ENCODE measurements at places on chromosomes 3 and 15.

- no peak for DNase-seq
These were observed 121.6 kb downstream of the TFG start for GRCh38 chr3:100830931-100831330.

DNA sequence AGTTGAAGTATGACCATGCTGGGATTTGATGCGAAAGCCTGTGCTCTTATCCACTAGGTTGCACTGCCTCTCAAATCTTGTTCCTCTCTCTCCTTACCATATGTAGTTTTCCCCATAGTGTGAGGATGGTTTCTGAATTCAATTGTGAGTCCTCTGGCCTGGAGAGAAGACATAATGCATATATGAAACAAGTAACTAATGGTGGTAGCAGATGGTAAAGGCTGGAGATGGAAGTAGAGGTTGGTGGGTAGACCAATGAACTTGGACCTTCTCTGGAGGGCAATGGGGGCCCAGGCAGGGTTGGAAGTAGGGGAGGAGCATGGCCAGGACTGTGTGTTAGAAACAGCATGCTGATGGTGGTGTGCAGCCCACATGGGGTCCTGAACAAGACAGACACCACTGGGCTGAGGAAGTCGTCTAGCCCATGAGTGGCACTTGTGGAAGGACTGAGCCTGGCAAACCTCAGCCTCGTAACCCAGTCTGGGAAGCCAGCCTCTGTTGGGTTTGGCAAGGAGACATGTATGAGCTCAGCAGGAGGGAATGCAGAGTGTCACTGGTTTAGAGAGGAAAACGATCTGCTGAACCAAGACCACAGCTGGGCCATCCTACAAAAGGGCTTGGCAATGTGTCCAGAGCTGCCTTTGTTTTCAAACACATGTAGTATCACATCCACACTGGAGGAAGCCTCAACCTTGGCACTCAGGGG lies 18.5 kb upstream of the LMCD1 start:
- DNase-seq = no peak

- no peak for DNase-seq
These were observed 86.9 kb upstream of the C15orf39 start for GRCh38 chr15:75114796-75115195.

DNA sequence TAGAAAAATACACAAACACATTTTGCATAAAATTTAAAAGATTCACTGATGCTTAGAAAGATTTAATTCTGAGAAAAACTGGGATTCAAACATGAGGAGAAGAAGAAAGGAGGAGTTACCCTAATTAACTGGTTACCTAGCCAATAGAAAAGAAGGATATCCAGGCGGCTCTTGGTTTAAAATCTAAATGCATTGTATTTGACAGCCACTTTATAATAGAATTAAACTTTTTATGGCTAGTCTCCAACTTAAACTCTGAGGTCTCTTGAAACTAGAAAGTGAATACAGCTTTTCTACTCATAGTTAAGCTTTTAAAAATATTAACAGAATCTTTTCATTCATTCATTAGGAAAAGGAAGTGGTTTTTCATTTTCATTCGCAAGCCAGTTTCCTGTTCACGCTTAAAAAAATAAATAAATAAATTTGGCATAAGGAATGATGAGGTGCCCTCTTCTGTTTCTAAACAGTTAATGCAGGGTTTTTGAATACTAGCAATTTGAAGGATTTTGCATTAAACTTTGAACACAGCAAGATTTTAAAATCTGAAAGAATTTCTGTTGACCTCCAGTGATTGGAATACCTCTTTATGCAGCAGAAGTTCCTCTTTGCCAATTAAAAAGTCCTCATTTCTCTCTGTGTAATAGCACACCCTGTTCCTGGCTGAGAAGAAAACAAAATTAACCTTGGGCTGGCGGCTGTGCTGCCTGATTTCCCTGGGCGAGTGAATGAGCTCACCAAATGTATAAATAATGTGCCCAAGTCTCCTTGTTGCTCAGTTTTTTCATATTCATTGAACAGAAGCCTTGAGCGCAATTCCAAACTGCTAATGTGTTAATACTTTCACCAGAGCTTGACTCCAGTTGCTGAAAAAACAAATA lies 105.1 kb downstream of the ZMAT3 start:
- no peak for DNase-seq

DNA sequence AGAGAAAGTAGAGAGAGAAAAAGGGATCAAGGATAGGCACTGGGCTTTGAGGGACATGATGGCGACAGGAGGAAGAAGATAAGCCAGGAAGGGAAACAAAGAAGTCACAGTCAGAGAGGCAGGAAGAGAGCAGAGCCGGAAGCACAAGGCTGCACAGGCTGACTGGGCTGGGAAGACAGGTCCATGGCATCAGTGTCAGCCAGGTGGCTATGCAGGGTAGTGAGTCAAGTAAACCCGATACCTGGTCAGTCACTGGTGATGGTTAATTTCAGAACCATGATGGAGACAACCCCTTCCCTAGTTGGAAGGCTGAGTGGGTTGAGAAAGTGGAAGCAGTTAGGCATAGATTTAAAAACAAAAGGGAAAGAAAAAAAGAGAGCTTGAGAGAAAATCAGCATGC lies 203.8 kb downstream of the EPHB1 start:
- no peak for DNase-seq

- DNase-seq = no peak
These were observed 109.4 kb upstream of the THSD4 start for GRCh38 chr15:71005895-71006294.

DNA sequence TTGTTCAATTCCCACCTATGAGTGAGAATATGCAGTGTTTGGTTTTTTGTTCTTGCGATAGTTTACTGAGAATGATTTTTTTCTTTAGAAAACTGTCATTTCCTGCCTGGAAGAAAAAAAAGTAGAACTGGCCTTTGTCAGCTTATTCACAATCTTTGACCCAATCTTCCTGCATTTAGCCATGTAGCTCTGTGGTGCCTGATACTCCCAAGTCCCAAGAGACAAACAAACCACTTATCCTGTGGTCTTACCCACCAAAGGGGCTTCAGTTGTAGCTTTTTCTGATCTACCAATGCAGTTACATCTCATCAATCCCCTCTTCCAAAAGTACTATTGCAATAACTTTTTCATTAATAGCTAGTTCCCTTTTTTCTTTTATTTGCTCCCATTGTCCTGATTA lies 444.6 kb downstream of the GRM7 start:
- DNase-seq = no peak

- no peak for DNase-seq
These were observed 279.3 kb upstream of the THBS1 start for GRCh38 chr15:39301589-39301999.

- no peak for DNase-seq
These were observed 144.0 kb upstream of the SMAD3 start for GRCh38 chr15:66921319-66921915.

GRCh38 chr15:63210151-63211091 lies 21.0 kb downstream of the RAB8B start:
- no peak for DNase-seq

DNA sequence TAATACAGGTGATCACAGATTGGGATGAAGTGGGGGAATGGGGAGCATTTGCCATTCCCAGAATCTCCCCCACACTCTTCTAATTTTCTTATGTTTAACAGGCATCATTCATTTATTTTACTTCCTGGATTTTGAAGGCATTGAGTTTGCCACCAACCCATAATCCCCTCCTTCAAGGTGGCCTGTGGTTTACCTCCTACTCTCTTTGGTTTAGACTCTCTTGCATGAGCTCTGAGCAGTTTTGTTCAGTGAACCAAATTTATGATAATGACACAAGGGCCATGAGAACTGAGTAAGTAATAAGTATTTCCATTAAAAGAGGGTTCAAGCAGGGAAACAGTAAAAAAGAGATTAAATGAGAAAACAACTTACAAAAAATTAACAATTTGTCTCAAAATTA lies 703.1 kb upstream of the CFAP20DC start:
- no peak for DNase-seq

DNA sequence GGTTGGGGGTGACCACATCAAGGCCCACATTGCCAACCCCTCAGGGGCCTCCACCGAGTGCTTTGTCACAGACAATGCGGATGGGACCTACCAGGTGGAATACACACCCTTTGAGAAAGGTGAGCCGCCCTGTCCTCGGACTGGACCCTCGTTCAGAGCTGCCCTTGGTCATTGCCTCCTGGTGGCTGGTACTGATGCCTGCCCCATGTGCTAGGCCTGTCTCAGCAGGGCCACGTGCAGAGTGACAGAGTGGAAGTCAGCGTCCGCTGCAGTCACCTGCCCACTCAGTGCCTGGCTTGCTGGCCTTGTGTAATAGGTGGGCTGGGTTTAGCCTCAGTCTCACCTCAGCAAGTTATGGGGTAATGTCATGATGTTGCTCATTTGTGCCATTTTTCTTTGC lies 86.4 kb downstream of the DNASE1L3 start:
- no peak for DNase-seq

DNA sequence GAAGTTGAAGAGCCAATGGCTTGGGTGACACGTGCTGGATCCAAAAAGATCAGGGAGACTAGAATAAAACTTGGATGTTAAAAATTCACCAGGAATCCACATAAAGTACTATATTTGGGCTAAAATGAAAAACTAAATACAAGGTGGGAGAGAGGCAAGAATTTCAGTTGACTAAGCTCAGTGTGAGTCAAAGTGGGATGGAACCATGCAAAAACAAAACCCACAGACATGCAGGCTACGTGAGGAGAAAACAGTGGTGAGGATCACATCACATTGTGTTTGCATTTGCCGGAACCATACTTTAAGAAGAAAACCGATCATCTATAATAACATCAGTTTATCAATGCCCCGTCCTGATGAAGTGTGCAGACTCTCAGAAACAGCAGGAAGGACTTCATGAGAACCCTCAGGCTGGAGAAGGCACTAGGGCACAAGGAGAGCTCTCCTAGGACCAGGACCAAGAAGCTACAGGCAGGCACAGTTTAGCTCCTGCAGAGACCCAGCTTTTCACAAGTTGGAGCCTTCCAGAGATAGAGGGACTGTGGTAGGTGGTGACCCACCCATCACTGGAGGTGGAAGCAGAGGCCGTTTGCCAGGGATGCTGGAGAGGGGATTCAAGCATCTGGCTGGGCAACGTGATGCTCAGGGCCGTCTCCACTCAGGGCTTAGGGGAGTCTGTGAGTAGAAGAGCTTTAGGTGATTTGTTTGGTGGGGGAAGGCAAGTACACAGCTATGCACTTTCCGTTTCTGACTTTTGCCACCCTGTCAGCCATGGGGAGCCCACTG lies 29.0 kb upstream of the NR2E3 start:
- DNase-seq = no peak

DNA sequence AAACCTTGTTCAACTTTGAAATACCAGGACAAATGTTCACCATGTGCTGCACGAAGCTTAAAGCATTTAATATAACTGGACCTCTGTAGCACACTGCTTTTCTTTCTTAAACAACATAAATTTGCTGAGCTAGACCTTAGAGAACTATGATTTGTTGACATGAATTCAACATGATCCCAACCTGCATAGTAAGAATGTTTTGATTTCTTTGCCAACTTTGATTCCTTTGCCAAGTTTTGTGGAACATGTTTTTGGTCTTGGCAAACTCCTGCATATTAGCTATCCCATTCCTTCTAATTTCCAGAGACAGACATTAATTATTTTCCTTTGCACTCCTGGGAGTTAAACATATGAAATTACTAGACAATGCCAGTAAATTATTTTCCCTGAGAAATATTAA lies 197.2 kb upstream of the RBMS3 start:
- DNase-seq = no peak

DNA sequence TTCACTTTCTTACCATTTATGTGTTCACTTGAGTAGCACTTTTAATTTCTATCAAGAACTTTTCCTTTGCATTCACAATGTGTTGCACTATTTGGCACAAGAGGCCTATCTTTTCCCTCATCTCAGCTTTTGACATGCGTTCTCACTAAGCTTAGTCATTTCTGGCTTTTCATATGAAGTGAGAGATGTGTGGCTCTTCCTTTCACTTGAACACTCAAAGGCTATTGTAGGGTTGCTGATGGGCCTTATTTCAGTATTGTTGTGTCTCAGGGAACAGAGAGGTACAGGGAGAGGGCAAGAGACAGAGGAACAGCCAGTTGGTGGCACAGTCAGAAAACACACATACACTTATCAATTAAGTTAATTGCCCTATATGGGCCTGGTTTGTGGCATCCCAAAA lies 127.4 kb upstream of the MLF1 start:
- no peak for DNase-seq

- DNase-seq = no peak
These were observed 101.5 kb upstream of the CBLB start for GRCh38 chr3:105970283-105970682.

- no peak for DNase-seq
These were observed 88.7 kb upstream of the ANKRD28 start for GRCh38 chr3:15886521-15886920.

DNA sequence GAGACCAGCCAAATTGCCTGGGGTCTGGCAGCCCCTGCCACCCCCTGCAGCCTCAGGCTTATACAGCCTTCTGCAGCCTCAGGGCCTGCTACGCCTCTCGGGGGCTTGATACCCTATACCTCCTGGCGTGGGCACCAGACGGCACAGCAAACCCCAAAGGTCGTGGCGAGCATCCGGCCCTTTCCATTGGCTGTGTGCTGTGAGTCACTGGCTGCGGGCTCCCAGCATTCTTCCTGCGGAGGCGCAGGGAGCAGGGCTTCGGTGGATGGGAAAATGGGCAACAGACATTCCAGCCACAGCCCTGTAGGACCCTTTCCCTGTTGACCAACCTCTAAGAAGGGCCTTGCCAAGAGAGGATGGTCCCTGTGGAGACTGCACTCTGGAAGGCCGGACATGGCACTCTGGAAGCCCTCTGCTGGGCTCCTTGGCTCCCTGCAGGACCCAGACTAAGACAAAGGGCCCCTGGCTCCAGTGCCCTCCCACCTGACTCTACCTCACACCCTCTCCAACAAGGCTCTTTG lies 59.6 kb downstream of the ITGA11 start:
- peak; percentile 69 for DNase-seq

DNA sequence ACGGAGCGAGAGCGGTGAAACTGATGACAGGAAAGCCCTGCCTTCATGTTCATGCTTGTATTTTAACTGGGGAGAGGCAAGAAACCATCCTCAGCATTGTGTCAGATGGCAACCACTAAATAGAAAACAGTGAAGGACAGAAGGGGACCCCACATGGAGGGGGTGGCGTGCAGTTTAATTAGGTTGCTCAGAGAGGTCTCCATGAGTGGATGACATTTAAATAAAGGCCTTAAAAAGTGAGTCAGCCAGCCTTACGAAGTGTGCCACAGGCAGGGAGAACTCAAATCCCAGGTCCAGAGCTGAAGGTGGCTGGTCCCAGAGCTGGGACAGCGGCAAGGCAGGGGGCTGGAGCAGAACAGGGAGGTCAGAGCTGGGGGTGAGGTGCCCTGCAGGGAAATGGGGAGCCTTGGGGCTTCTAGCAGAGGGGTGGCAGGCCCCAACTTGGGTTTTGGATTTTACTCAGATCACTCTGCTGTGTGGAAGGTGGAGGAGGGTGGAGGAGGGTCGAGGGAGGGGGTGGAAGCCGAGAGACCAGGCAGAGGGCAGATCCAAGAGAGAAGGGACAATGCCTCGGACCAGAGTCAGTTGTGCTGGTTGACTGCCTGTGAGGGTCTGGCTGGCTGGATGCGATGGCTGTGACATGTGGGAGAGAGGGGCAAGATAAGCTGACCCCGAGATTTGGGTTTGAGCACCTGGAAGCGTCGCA lies 73.7 kb downstream of the KLF13 start:
- DNase-seq = no peak

DNA sequence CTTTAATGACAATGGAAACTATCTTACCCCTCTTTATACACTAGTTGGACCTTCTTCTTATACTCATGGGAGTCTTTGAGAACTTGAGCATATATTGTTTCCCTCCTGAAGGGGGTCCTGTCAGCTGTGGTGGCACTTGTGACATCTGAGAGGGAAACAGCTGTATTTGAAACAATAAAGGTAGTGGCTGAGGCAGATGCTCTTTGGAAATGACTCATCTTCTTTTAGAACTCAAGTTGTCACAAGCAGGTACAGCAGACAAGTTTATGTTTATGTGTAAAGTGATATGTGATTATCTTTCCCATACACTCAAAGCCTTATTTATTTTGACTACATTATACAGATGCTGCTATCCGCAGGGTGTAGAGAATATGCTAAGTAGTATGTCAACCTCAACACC lies 220.0 kb upstream of the GRM7 start:
- no peak for DNase-seq
